GM18507 (cell line): ENCODE measurements at places on chromosomes 5 and 9.

- no peak for DNase-seq
Measured at GRCh38 chr9:134191455-134192209, 27.3 kb upstream of the RNU6ATAC start.

DNA sequence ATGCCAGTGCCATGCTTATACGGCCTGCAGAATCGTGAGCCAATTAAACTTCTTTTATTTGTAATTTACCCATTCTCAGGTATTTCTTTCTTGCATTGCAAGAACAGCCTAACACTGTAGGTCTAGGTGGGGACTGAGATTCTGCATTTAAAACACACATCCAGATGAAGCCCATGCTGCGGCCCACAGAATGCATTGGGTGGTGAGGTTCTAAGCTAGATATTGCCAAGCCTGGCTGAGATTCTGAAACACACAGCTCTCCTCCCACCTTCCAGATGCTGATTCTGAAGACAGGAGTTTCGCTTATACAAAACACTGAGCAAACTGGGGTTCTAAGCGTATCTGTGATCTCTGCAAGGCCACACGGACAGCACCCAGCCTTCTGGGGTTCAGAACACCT is 75.1 kb downstream of the DAPK1 start:
- DNase-seq, result no peak

GRCh38 chr9:107973451-107973850 is 483.9 kb upstream of the KLF4 start:
- no peak for DNase-seq

DNA sequence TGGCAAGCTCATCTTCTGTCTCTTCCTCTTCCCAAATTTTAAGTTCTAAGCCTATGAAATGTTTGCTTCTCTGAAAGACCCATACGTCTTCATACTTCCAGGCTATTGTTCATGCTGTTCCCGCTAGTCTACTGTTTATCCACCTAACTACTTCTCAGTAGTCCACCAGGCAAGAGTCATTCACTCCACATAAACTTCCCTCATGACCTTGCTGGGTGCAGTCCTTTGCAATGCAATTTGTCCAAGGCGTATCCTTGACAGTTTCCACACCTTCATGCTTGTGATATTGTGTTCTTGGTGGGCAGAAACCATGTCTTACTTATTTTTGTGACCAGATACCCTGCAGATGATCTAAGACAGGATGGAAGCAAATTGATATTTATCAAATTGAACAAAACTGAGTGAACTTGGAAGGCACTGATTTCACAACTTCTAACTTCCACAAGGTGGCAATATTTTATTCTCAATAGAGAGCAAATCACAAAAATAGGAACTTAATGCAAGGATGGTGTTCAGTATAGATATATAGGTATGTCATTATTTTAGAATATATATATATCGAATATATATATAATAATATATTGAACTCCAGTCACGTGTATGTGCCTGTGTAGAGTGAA is 30.3 kb downstream of the TYRP1 start:
- DNase-seq, result no peak

DNA sequence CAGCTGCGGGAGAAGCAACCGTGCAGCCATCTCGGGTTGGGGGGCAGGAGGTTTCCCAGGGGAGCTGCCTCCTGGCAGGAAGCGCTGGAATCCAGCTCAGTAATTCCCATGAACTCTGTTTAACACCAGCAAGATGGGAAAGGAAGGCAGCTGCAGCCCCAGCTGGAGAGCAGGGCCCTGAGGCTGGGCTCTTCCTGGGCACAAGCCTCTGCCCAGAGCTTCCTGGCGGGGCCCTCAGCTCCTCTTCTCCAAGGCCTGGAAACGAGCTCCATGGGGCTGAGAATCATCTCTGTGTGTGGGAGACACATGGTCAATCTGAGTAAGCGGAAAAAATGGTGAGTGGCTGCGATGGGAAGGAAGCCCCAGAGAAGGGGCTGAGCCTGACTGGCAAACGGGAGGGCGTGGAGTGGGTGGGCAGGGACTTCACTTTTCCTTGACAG is 6.3 kb downstream of the MRPL36 start:
- no peak for DNase-seq

GRCh38 chr9:21795483-21795882 is 7.0 kb upstream of the MTAP start:
- no peak for DNase-seq

DNA sequence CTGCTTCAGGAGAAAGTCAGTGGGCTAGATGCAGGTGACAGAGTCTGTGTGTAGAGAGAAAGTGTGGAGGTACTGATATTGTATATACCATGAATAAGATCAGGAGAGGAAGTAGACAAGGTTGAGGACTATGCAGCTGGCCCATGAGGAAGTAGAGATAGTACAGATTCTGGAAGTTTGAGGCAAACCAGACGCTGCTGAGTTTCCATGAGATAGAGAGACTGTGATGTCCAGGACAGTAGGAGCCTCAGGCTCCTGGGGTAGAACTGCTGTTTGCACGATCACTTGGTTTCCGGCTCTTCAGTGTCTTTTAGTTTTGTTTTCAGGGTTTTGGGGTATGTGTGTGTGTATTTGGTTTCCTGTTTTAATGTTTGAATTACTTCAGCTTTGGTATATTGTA is 13.6 kb downstream of the OTULINL start:
- DNase-seq, result no peak

DNA sequence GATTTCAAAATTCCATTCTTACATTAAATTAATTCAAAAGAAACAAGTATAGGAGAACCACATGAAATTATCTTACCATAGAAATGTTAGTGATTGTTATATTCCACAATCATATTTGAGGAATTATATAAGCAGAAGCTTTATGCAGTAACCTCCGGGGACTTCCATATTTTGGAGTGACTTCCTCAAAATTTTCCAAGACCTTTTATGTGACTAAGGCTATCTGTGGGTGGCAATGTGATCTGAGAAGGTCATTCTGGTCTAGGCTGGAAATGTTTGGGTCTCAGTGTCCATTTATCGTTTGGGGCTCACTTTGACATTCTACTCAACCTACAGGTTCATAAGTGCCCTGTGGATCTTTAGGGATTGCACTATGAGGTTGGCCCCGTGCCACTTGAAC is 776.6 kb downstream of the CDH12 start:
- no peak for DNase-seq

- no peak for DNase-seq
Measured at GRCh38 chr5:154829181-154829588, 21.2 kb downstream of the FAXDC2 start.

DNA sequence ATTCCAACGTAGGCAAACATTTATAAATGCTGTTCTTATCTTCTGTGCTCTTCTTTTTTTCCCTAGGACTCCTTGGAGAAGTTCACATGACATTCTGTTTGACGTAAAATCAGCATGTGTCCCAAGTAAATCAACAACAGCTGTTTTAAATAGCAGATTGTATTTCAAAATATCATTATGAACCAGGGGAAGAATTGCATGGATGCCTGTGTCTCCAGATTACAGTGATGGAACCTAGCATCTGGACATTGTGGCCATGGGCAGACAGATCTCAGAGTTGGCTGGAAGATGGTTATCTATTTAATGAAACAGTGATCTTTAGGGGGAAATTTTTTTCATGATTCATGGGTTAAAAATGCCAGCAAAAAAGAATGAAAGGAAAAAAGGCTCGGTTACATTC is 222.0 kb downstream of the MAN2A1 start:
- DNase-seq, result no peak

- no peak for DNase-seq
Measured at GRCh38 chr5:112351225-112351624, 67.9 kb downstream of the EPB41L4A start.

DNA sequence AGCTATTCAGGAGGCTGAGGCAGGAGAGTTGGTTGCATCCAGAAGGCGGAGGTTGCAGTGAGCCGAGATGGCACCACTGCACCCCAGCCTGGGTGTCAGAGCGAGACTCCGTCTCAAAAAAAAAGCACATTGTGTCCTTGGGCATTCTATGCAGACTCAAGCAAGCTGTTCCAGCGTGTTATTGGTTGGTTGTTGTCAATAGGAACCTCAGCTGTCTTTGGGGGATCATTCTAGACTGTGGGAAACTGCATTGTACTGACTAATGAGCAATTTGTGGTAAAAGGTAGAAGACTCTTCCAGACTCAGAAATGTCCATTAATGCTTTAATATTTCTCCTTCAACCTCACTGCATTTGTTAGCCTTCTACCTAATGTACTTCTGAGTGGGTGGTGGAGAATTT is 379.5 kb upstream of the GRAMD2B start:
- DNase-seq, result no peak

DNA sequence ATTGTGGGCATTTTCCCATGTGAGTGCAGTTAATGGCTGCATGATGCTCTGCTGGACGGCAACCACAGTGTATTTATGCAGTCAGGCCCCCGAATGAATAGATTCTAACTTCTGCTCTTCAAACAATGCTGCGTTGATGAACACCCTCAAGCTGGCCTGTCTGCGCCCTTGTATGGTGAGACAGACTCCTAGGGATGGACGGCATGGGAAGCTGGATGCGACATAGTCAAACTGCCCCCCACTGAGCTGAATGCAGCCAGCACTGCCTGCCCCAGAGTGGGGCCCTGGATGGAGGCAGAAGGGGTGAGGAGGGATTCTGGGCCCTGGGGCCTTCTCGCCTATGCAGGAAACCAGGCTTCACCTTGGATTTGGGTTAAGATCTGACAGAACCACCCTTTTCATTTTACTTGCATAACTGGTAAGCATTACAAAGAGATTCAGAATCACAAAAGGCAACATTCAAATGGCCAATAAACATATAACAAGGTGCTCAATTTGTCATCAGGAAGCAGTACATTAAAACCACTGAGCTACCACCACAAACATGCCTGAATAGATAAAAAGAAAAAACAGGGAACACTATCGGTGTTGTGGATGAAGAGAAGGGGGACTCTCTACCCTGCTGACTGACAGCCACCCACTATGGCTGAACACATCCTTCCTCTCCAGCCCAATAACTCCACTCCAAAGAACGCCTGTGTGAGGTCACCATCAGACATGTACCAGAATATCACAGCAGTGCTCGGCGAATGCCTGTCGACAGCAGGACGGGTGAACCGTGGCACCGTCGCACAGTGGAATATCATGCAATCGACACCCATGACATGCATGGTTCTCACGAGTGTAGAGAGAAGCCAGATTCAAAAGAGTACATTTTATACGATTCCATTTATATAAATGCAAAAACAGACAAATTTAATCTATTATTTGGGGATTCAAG is 79.1 kb downstream of the RAPGEF1 start:
- no peak for DNase-seq

DNA sequence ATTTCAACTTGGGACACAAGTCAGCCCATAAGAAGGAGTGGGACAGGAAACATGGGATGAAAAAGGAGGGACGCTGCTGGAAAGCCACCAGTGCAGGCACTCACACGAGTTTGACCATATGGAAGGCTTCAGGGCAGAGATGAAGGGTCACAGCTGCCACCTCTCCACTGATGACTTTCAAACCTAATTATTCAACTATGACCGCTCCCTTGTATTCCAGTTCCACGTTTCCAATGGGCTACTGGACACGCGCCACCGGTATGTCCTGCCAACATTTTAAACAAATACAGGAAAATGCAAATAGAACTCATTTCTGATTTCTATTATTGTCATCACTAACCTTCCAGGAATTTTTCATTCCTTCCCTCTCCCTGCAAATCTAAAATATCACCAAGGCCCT is 134.7 kb downstream of the SLC1A3 start:
- no peak for DNase-seq

DNA sequence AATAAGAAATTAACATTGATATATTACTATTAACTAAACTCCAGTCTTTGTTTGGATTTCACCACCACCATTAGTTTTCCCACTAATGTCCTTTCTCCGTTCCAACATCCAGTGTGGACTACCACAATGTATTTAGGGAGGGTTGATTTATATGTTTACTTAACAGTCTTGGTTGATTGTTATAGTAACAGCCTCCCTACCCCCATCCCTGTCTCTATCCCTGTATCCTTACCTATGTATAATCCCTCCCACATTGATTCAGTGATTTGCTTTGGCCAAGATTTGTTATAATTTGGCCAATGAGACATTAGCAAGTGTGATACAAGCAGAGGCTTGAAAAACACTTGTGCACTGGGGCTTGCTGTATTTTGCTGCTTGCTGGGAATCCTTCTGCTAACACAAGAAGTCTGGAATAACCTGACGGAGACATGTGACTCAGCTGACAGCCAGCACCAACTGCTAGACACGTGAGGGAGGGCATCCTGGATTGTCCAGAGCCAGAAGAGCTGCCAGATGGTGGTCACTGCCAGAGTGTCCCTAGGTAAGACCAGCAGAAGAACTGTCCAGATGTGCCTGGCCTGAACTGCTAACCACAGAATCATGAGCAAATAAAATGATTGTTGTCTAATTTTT is 51.2 kb upstream of the TCF7 start:
- no peak for DNase-seq

DNA sequence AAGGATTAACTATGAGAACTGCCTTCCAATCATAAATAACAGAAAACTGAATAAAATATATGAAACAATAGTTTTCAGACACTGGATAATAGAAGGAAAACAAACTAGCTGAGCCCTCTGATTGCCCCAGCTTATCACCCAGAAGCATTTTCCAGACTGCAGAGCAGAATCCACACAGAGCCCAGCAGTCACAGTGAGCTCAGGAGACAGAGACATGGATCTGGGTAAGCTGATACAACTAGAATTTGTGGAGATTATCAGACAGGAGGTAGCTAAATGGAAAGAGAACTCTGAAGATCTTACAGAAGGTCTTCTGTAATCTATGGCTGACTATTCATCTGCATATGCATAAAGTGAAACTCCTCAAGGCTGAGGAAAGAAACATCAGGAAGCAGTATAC is 128.8 kb downstream of the NR2F1-AS1 start:
- no peak for DNase-seq

DNA sequence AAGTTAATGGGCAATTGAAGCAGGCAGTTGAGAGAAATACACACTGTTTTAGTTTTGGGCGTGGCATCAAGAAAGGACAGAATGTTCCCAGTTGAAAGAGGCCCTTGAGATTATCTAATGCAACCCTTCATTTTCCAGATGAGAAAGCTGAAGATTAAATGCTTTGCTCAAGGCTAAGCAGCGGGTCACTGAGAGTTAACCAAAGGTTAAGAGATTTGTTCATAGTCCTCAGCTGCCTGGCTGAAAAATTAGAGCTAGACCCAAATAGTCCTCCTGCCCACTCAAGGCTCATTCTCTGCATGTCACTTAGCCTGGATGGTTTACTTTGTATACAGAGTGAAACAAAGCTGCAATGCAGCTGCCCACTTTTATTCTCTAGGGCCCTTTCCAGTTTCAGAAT is 46.7 kb upstream of the MAMDC2 start:
- no peak for DNase-seq

DNA sequence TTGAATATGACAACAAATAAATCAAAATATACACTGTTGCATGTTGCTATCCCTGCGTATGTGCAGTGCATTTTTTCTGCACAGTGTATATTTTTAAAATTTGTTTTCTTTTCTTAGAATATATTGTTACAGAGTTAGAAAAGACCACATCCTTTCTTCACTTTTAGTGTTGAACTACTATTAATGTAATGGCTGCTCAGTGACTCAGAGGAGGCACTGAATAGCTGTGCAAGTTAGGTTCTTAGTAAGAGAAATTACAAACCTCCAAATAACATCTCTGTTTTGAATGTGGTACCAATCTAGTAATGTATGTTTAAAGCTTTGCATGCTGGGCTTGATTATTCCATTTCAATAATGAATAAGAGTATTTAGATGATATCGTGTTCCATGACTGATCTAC is 208.9 kb upstream of the PRR16 start:
- DNase-seq, result no peak
